HuH-7 (cell line): ENCODE measurements at places on chromosomes 16 and 17.

DNA sequence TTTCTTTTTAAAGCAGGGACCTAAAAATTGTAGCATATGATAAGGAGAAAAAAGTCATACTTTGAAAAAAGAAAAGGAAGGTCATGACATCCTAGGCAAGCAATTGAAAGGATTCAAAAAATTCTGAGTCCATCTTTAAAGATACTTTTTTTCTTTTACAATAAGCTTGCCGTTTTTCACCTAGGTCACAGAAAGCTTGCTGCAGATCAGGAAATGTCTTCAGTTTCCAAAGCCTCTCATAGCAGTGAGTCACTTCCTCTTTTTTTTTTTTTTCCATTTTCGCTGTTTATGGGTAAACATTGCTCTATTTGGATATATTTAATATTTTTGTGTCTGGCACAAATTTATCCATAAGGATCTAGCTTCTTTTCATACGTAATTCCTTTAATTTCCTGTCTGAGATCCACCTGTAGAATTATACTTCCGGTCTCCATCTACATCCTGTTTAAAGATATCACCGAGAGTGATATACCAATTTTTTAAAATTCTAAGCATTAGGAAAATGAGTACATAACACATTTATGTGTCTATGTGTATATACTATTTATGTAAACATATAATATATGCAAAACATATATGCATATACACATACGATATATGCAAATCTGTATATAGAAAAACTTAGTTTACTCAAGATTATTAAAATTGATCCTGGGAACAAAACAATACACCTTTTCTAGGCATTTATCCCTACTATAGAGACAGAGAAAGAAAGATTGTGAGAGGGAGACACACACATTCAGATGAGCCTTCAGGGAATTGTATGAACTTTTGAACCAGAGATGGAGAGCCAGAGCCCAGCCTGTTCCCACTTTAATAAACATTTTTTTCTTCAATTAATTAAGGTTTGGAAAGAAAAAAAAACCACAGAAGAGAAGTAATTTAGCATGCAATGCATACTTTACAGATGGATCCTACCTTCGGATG, 134.4 kb downstream of the SKAP1 start:
- no peak for DNase-seq

GRCh38 chr17:27351759-27352158, 57.8 kb downstream of the WSB1 start:
- no peak for DNase-seq

GRCh38 chr16:70437582-70438557, 1.0 kb downstream of the ST3GAL2 start:
- no peak for DNase-seq

GRCh38 chr17:80513892-80514291, 30.7 kb upstream of the RPTOR start:
- no peak for DNase-seq

DNA sequence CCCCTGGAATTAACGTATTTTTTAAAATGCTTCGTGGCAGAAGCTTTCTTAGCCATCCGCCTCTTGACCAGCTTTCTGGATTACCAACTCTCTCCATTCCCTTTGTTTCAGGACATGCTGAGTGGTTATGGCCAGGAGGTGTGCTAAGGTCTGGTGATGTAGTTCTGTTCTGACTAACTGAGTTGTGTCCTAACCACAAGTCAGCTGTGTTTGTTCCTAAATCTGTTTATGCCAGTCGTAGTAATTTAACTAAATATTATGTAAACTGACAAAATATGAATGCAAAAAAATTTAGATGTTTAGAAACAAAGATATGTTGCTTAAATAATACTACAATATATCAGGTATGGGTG, 61.6 kb downstream of the MRTFB start:
- DNase-seq: no peak

- DNase-seq: peak; percentile 61
Measured at GRCh38 chr17:55421179-55421934, at the start of gene MMD. TSS of gene MMD (minus strand) at chr17:55421835. CDS start at chr17:55421695, 140 bp downstream.

DNA sequence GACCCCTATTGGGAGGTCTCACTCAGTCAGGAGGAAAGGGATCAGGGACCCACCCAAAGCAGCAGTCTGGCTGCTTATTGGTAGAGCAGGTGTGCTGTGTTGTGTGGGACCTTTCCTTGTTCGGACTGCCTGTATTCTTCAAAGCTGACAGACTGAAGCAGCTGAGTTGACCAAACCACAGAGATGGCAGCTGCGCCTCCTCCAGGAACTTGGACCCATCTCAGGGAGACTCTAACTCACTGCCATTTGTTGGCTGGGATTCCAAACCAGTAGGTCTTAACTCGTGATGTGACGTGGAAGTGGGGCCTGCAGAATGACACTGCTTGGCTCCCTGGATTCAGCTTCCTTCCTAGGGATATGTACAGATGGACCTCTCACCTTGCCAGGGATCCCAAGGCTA, 9.6 kb upstream of the UQCRC2 start:
- DNase-seq: no peak

- no peak for DNase-seq
Measured at GRCh38 chr16:13573903-13574302, 346.1 kb upstream of the ERCC4 start.
